ENCODE measurements at places on chromosomes 2 and 18.

GRCh38 chr18:56861244-56861643 is 210.1 kb downstream of the WDR7 start:
- no peak for DNase-seq

DNA sequence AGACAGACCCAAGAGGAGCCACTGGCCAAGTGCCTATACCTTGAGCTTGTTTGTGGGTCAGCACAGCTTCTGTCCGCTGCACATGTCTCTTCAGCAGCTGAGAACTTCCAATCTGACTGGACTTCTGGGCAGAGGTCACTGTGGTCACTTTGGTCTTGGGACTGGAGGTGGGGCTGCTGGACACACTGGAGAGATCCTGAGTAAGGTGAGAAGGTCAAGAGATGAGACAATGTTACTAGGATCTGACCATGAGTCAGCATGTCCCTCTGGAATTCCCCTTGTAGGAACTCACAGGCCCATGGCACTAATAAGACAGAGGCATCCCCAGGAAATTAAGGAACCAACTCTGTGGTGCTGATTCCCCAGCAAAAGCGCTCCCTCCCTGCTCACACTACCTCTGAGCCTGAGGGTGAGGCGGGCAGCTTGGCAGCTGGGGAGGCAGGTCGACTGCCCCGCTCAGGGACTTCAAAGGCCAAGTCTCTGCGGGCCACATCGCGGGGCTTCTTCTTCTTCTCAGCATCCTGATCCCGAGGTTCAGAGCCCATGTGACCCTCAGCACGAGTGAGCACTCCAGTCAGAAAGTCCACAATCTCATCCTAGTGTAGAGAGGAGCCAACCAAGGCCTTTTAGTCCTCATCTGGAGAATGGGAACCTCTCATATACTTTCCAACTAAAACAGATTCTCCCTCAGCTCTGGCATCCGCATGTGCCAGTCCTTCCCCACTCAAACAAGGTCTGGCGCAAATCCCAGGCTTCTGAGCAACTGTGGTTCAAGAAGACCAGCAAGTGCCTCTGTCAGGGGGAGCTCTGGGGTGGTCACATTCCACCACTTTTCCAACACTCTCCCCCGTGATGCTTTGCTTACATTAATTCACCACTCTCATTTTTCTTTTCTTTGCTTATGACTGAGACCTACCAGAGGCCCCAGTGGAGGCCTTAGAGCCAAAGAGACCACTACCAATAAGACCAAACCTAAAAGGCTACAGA is 29.4 kb downstream of the KANSL3 start:
- DNase-seq, result no peak

GRCh38 chr18:3654442-3655253 is 204.7 kb downstream of the TGIF1 start:
- no peak for DNase-seq

DNA sequence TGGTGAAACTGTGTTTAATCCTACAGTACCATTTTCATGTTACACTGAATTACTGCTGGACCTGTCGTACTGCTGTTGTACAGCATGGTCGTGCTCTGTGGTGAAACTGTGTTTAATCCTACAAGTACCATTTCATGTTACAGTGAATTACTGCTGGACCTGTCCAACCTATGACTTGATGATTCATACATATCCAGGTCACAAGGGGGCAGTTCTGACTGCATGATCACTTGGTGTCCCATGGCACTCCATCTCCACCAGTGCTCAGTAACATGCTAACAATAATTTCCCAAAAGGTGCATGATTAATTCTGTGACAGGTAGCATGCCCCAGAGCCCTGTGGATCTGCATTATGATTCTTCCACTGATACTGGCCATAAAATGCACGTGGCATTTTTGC is 101.6 kb downstream of the ADCYAP1 start:
- no peak for DNase-seq

GRCh38 chr2:100010606-100011005 is 131.8 kb downstream of the AFF3 start:
- DNase-seq, result no peak

GRCh38 chr2:85780316-85781012 is 26.7 kb downstream of the ATOH8 start:
- DNase-seq, result no peak

GRCh38 chr2:234306426-234307173 is 190.3 kb downstream of the ARL4C start:
- no peak for DNase-seq

DNA sequence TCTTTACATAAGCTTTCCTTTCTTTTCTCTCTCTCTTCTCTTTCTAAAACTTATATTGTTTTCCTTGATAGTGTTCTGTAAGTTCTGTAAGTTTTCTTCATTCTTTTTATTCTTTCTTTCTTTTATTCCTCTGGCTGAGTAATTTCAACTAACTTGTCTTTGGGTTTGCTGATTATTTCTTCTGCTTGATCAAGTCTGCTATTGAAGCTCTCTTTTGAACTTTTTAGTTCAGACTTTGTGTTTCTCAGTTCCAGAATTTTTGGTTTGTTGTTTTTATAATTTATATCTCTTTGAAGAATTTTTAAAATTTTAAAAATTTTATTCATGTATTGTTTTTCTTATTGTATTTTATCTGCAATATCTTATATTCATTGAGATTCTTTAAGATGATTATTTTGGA is 795.8 kb upstream of the SALL3 start:
- no peak for DNase-seq

- no peak for DNase-seq
Measured at GRCh38 chr2:29314816-29315571, 199.8 kb downstream of the CLIP4 start.
